ENCODE measurements at places on chromosomes 5 and 9.
A peak's percentile ranks its signal among the peaks of the same experiment; 100 is the strongest.

GRCh38 chr9:117365438-117365837 lies 49.4 kb downstream of the ASTN2 start:
- no peak for DNase-seq

GRCh38 chr5:83608122-83608521 lies 112.5 kb downstream of the HAPLN1 start:
- DNase-seq = peak; percentile 77

DNA sequence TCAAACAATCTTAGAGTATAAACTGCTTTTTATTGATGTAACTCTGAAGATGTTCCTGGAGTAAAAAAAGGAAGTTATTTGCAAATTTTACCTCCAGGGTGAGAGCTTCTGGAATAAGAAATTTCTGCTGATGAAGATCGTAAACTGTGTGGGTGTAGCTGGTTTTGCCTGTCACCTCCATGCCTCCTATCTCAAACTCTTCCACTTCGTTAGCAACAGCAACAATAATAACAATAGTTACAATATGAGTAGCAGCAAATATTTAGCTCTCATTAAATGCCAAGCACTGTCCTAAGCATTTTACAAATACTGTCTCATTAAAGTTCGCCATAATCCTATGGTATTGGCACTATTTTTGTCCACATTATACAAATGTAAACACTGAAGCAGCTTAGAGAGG lies 57.9 kb downstream of the GCNT1 start:
- DNase-seq = no peak

DNA sequence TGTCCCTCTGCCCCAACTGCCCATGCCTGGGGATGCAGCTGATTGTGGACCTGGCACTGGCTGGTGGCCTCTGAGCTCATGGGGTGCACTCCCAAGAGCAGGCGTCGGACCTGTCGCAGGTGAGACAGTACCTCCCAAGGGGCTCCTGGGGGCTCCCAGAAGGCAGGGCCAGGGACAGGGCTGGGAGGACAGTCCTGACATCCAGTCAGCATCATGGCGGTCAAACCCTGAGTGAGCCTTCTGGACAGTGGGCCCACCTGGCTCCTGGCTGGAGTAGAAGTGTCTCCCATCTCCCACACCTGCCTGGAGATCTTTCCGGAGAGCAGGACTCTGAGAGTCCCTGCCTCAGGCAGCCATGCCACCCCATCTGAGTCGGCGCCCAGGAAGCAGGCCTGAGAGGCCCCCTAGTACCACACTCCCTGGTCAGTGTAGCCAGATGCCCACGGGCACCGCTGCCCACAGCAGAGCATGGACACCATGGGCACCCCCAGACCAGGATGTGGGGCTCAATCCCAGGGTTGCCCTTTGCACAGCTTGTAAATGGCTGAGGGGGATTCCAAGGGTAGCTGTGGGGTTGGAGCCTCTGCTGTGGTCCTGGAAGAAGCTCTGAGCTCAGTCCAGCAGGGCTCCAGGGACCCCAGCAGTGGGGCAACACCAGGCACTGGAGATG lies 6.6 kb downstream of the LCN9 start:
- DNase-seq = no peak

DNA sequence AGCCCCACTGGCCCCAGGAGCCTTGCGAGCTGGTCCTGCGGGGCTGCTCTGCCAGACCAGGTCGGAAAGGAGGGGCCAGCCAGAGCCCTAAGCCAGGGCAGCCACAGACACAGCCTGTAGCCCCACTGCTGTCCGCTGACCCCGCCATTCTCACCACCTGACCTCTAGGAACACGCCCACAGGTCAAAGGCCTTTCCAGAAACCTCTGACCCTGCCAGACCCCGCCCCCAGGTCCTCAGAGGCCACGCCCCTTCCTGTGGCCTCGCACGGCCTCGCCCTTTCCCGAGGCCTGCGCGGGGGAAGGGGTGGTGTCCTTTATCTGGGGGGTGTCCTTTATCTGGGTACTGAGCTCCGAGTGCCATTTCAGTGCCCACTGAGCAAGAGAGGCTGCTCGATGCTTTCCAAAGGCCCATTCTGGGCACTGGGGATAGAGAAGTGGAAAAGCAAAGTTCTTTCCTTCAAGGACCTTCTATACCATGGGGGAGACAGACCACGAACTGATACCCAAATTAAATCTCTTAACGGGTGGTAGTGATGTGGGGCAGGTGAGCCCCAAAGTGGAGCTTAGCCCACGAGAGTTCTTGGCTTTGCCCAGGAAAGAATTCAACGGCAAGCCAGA lies 46.5 kb downstream of the P4HA2 start:
- no peak for DNase-seq

Data from SK-MEL-5 (cell line).